Esophagus mucosa (tissue), 1 donor: ENCODE measurements at places on chromosomes 3 and 15. TPM values are rescaled to one million over a fixed set of nuclear protein-coding genes. Genes with fewer than 3 reads are reported as not detected.

The DAZL gene
- total RNA-seq: not detected

The P3H2 gene
- 15.0 TPM for total RNA-seq

The LRRC31 gene
- not detected for total RNA-seq

The ANKUB1 gene
- not detected for total RNA-seq

The KLHL40 gene
- not detected for total RNA-seq

The TPM1 gene
- total RNA-seq: 28.3 TPM

The PLD1 gene
- total RNA-seq: 74.3 TPM

The RHCG gene
- total RNA-seq: 4,298 TPM

The A4GNT gene
- not detected for total RNA-seq

The TUBGCP5 gene
- 13.9 TPM for total RNA-seq

The RBPMS2 gene
- 0.48 TPM for total RNA-seq

The GPR62 gene
- not detected for total RNA-seq

The GOLGA6L7 gene
- total RNA-seq: not detected

The WDR49 gene
- total RNA-seq: 0.16 TPM

The SAMMSON gene
- not detected for total RNA-seq

The TMCC1 gene
- total RNA-seq: 23.4 TPM

The AADAC gene
- total RNA-seq: 0.44 TPM

The PLS1 gene
- 12.5 TPM for total RNA-seq

The GOLGA8J gene
- 0.20 TPM for total RNA-seq

The MKRN2OS gene
- total RNA-seq: 6.3 TPM
